CD4-positive, alpha-beta T cell treated with Interleukin-4 for 4 hours (primary cell): ENCODE measurements at places on chromosomes 2 and 18.
A peak's percentile ranks its signal among the peaks of the same experiment; 100 is the strongest.

GRCh38 chr2:70035344-70035844 is 51.9 kb upstream of the PCBP1 start:
- no peak for DNase-seq

DNA sequence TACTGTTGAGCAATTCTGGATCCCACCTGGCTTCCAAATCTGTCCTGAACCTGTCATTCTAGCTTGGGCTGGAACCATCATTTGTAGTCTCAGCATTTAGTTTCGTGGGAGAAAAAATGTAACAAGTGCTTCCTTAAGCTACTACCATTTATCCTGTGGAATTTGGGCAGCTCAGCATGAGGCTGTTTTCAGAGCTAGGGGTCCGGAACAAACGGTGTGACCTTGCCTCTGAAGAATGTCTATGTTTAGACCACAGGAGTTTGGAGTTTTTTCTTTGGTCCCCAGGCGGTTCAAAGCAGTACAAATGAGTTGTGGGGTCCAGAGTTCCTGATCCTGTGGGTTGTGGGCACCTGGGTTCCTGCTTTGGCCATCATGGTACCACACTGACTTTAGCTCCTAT is 59.1 kb upstream of the TMEM178A start:
- DNase-seq = no peak

DNA sequence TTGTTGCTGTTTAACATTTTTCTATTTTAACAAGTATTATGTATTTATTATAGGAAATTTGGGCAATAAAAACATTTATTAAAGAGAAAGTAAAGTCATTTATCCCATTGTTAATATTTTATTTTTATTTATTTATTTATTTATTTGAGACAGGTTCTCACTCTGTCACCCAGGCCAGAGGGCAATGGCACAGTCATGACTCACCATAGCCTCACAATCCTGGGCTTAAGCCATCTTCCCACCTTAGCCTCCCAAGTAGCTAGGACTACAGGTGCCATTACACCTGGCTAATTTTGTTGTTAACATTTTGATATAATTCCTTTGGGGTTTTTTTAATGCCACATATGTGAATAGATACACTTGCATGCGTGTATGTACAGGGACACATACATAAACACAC is 165.9 kb upstream of the STON1 start:
- no peak for DNase-seq

DNA sequence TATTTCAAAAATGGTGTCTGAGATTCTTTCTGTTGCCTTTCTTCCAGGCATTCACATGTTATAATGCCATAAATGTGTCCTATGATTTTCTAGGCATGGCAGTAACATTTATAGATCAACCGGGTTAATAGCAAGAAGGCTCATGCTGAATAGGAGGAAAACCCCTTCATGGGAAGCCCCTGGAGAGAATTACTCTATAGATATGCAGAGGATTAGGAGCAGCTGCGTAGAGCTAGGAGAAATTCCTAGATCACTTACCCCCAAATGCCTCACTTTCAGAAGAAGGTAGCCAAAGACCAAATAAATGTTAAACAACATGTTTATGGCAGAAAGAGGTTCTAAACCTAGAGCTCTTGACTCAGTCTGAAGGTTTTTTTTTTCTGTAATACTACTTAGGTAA is 153.4 kb upstream of the CTNNA2 start:
- no peak for DNase-seq

DNA sequence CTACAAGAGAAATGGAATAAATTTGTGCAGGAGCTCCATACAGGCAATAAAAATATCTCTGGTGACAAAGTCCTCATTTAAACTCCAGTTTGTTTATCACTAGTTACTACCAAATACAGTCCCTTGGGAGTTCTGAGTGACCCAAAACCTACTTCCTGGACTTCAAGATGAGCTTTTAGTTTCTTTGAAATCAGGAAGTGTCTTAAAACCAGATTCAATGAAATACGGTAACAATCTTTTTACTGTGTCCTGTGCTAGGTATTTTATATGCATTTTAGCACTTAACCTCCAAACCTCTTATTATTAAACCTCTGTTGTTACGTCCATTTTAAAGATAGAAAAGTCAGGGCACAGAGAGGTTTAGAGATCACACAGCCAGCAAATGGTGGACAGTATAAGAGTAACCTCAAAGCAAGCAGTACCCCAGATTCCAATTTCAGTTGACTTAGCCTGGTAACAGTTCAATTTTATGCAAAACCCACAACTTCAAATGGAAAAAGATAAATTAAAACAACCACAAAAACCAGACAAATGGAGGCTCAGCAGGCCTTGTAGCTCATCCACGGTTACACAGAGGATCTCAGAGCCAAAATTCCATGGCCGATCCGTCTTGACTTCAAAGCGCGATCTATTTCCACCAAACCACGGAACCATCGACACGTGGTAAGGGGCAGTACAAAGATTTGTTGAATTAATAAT is 1.3 kb upstream of the KCMF1 start:
- DNase-seq = peak; percentile 35

DNA sequence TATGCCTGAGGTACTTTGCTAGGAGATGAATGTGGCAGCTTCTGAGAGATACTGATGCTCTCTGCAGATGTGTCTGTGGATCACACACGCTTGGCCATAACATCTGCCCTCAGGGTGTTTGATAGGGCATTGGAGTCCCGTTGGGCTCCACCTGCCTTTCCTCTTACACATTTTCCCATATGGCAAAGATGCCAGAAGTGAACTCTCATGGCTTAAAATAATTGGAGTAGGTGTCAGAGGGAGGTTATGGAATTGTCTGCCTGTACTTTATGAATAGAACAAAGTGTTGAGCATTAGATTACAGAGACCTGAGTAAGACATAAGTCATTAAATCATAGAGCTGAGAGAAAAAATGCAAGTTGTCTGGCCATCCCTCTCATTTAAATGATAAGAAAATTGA is 75.3 kb upstream of the PNPT1 start:
- DNase-seq = no peak

DNA sequence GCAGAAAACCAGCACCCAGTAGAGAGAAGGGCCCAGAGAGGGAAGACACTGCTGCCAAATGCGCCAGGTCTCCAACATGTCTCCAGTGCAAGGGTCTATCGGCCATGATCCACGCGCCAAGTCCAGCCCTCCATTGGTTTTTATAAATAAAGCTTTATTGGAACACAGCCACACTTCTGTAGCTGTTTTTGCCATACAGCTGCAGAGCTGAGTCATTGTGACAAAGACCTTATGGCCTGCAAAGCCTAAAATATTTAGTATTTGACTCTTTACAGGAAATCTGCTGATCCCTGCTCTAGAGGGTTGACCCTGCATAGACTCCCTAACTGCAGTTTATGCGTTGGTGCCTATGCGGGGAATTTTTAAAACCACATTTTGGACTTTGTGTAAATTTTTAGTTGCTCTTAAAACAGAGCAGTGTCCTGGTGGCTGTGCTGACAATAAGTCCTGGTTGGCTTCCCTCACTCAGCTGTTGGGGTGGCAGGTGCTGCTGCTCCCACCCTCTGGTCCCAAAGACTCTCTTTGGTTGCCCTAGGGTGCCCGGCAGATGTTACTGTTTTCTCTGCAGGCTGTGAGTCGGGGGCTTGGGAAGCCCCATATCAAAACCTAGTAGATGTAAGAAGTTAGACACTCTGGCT is 154.9 kb downstream of the CTIF start:
- no peak for DNase-seq

GRCh38 chr2:24272161-24272802 is 88.1 kb downstream of the ITSN2 start:
- no peak for DNase-seq

GRCh38 chr2:199989822-199990221 is 34.4 kb downstream of the MAIP1 start:
- no peak for DNase-seq

GRCh38 chr18:79738581-79739439 is 58.9 kb upstream of the KCNG2 start:
- no peak for DNase-seq

- no peak for DNase-seq
Measured at GRCh38 chr2:16728351-16729136, 62.9 kb upstream of the CYRIA start.

GRCh38 chr2:177482195-177482594 is 89.6 kb downstream of the AGPS start:
- no peak for DNase-seq

- DNase-seq = no peak
Measured at GRCh38 chr2:232038251-232038880, 76.9 kb downstream of the DIS3L2 start.

DNA sequence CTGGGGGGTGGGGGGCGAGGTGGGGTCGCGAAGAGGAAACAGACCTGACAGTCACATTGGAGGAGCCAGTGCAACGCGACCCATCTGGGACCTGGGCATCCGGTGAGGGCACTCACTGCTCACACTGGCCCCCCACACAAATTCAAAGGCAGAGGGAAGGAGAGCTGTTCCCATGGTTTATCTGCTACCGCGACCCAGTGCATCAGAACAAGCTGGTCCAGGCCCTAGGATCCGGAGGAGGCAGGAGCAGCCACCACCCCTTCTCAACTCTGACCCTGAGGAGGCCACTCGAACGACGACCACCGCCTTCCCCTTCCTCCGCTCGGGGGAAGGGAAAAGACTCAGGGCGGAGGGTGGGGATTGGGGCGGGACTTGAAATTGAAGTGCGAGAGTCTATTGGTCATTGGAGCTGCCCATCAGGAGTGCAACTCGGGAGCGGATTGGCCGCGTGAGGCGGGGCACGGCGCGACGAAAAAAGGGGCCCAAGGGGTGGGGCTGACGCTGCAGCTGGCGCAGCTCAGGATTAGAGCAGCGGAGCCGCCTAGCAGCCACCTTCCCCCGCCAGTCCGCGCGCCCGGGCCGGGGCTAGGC is at the start of gene CDK5R2:
TSS of gene CDK5R2 (plus strand) at position 526 of the 591 bp plus-strand sequence. CDS start 155 bp downstream, outside the sequence.
- DNase-seq = peak; percentile 62
